ENCODE measurements at places on chromosomes 11 and 22.

DNA sequence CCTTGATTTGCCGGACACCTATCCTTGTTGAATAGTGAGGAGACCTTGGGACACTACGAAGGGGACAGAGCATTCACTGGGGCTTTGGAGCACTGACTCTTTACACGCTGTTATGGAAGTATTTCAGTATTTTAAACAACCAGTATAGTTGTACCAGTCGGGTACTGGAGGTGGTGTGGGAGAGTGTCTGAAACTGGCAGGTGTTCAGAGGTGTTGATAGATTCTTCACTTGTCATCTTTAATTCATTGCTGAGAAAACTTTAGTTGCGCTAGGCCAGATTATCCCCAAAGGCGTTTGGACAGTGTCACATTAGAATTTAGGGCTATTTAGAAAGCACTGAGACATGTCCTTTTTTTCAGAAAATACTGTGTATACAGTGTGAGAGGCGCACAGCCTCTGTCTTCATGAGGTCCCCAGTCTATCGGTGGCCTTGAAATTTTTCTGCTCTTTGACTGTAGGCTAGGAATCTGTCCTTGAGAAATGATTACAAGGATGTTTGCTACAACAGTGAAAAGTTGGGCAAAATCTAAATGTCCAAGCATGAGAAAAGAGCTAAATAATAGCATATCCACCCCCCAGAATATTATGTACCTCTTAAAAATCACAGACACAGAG is 69.7 kb downstream of the TEAD1 start:
- no peak for DNase-seq

DNA sequence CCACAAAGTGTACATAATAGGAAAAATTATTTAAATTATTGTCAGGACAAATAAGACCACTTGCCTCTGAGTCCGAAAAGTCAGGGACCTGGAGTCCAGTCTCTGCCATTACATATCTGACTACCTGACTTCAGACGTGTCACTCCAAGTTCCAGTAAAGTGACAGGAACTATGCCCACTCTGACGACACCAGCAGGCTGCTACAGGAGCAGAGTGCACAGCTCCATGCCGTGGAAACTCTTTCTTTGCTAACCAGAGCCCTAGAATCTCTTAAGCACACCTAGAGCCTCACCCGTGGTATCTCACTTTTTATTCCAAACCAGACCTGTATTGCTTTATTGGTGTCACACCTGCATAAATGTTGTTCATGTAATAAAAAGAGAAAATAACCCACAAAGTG is 93.7 kb downstream of the PLEKHA7 start:
- no peak for DNase-seq

GRCh38 chr11:29224739-29225384 is 792.0 kb downstream of the KCNA4 start:
- no peak for DNase-seq

GRCh38 chr22:36223504-36223903 is 15.8 kb downstream of the APOL2 start:
- no peak for DNase-seq

DNA sequence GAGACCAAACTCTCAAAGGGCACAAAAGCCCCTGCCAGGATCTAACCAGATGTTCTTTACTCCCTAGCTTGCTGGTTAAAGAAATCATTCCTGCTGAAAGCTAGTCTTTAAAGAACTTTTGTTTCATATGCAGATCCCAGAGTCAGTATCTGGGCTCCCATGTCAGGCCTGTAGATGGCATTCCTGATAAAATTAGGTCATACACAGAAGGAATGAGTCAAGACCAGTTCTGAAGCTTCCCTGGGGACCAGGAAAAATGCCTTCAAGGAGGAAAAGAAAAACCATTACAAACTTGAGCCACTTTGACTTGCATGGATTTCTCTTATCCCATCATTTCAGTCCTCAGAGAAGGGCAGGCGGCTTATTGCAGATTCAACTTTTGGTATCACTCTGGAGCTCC is 5.9 kb downstream of the DBX1 start:
- DNase-seq: no peak

GRCh38 chr11:78654866-78655265 is 80.2 kb upstream of the NARS2 start:
- peak; percentile 37 for DNase-seq

- DNase-seq: no peak
Observed at GRCh38 chr22:34950489-34950888, 115.5 kb upstream of the ISX start.

DNA sequence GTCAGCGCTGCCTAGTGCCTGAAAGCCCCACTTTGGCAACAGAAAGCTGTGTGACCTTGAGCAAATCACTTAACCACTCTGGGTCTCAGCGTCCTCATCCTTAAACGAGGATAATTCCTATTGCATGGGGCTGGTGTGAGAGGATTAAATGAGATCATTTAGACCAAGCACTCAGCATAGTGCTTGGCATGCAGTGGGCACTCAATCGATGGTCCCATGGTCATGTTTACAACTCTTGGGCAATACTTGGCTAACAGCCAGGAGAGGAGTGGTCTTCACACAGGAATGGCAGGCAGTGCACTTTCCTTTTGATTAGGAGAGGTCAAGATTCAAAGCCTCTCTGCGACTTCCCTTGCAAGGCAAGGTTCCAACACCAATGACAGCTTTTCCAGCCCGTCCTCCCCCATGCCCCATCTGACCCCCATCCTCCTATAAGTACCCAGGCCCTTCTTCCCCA is 14.1 kb downstream of the TNKS1BP1 start:
- DNase-seq: no peak

- DNase-seq: no peak
Observed at GRCh38 chr11:24896118-24896835, 399.4 kb downstream of the LUZP2 start.

DNA sequence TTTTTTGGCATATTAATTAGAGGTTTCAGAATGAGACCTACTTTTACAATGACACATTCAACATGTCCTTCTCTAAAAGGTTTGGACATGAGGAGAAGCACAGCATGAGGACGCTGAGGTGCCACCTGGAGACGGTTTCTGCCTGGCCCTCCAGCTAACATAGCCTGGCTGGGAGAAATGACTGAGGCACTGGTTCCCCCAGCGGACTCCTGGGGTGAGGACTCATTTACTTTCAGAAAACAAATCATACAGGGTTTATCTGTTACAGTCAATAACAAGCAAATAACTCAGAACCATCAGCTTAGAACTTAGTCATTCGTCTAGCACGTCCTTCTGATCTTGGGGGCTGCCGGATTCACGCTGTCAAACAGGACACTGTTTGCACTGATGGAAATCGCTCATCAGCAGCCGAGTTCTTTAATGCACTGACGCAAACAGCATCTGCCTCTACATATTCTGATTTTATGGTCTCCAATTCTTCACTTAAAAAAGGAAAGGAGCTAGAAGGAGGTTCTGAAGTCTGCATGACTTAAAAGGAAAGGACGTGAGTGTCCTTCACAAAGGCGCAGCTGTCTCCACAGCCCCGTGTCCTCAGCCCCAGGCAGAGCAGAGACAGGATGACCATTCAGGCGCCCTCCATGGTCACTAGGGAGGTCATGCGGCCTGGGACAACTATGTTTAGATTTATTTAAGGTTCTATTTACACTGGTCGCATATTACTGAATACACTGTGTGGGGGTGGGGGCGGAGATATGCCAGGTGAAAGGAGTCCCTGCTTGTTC is 44.2 kb downstream of the CERK start:
- no peak for DNase-seq

GRCh38 chr11:115501502-115501892 is 2.7 kb downstream of the CADM1 start:
- DNase-seq: no peak

DNA sequence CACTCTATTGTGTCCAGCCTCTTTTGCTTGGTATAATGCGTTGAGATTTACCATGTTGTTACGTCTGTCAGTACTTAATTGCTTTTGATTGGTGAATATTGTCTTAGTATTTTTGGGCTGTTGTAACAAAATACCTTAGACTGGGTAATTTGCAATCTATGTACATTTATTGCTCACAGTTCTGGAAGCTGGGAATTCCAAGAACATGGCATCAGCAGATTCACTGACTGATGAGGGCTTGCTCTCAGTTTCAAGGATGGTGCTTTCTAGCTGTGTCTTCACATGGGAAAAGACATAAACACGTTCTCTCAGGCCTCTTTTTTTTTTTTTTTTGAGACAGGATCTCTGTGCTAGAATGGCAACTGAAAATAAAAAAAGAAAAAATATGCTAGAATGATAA is 46.7 kb upstream of the INCENP start:
- no peak for DNase-seq

- no peak for DNase-seq
Observed at GRCh38 chr22:37647928-37648327, 8.5 kb downstream of the SH3BP1 start.

All from type B pancreatic cell (in vitro differentiated cells).